ENCODE measurements at places on chromosomes 16 and 17. TPM values are rescaled to one million over a fixed set of nuclear protein-coding genes. Genes with fewer than 3 reads are reported as not detected.

Gene NDUFAF8
- total RNA-seq, result 56.9 TPM

Gene FMNL1
- 6.0 TPM for total RNA-seq

Gene HEATR9
- total RNA-seq, result not detected

Gene RPS2
- total RNA-seq, result 3,017 TPM

- DNase-seq, result no peak
Measured at GRCh38 chr17:38464723-38465390, 36.6 kb downstream of the ARHGAP23 start.

- no peak for DNase-seq
Measured at GRCh38 chr16:49094471-49094870, 187.2 kb downstream of the CBLN1 start.

- DNase-seq, result no peak
Measured at GRCh38 chr17:20315311-20315710, 152.0 kb downstream of the LGALS9B start.

DNA sequence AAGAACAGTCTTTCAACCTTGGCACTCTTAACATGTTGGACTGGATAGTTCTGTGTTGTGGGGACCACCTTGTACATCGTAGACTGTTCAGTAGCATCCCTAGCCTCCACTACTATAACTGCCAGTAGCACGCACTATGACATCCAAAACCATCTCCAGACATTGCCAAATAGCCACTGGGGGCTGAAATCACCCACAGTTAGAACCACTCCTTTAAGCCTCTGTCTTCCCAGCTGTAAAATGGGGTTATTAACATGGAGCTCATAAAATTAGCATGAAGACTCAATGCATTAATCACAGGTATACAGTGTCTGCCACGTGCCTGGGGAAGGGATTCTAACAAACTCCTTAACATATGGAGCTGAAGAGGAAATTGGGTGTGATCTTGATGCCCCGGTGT is 49.7 kb downstream of the LYRM1 start:
- no peak for DNase-seq

- no peak for DNase-seq
Measured at GRCh38 chr17:33112763-33113162, 121.1 kb downstream of the SPACA3 start.

DNA sequence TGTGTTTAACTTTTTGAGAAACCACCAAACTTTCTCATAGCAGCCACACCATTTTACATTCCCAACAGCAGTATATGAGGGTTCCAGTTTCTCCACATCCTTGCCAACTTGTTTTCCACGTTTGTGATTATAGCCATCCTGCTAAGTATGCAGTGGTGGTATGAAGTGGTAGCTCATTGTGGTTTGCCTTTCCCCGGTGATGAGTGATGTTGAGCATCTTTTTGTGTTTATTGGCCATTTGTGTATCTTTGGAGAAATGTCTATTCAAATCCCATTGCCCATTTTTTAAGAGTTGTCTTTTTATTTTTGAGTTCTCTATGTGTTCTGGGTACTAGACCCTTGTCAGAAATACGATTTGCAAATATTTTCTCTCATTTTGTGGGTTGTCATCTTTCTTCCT is 17.4 kb downstream of the SF3B3 start:
- no peak for DNase-seq

GRCh38 chr16:69348222-69348621 is 3.4 kb downstream of the TMED6 start:
- no peak for DNase-seq

GRCh38 chr17:38579934-38580333 is 25.8 kb downstream of the SRCIN1 start:
- DNase-seq, result no peak
